ENCODE measurements at places on chromosomes 16 and 17.

DNA sequence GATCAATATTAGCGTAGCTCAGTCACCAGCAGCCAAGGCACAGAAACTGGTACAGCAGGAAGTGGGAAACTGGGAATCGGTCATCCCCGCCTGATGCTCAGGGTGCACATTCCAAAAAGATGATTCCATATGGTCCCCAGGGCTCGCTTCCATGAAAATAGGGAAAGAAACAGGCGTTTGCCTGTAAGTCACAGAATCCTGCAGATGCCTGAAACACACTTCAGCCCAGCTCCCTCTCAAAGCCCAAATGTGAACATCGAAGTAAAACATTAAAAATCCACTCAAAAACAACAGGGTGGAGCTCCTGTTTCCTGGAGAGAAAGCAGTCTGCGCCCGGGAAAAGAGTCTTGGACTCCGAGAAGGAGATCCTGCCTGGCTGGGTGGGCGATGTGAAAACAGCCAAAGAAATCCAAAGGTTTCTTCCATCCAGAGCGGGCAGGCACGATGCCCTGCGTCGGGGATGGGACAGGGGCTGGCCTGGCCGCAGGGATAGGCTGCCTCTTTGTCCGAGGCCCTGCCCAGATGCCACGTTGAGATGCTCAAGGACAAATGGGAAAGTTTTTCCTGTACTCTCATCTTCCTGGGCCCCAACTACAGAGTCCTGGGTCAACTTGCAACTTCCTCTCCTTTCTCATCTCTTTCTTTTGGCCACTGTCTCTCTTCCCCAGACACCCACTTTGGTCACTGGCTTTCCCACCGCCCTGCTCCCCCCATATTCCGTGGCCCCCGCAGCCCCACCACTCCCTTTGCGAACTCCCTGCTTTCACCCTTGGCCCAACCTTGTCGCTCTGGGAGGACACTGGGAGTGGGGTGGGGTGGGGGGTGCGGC lies 743 bp downstream of the WIPI1 start:
- no peak for DNase-seq

DNA sequence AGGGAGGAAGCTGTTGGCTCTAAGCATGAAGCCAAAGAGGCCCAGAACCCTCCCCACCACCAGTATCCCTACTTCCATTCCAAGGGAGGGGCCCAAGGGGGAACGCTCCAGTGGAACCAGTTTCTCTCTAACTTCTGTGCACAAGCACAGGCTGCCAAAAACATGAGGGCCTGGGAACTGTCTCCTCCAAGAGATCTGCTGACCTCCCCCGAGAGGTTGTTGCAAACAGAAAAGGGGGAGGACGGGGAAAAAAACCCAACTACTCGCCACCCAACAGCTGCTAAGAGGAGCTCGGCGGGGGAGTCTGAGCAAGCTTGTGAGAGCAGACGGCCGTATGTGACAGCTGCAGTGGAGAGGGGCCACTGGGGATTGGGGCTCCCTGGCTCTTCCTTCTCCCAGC lies 15.7 kb upstream of the SLC35B1 start:
- DNase-seq, result no peak

DNA sequence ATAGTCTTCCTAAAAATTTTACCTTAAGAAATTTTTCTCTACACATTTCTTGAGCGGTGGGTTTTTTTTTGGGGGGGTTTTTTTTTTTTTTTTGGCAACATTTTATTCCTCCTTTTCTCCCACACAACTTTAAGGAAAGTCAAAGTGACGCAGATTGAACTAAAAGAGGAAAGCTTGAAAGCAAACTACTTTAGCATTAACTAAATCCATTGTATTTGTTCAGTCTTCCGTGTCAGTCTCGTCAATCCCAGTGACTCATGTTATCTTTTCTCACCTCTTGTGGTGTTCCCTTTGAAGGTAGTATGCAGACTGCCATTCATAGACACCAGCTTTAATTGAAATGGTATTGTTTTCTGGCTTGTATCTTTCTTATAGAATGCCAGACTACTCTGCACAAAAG lies 39.3 kb downstream of the TADA2A start:
- no peak for DNase-seq

DNA sequence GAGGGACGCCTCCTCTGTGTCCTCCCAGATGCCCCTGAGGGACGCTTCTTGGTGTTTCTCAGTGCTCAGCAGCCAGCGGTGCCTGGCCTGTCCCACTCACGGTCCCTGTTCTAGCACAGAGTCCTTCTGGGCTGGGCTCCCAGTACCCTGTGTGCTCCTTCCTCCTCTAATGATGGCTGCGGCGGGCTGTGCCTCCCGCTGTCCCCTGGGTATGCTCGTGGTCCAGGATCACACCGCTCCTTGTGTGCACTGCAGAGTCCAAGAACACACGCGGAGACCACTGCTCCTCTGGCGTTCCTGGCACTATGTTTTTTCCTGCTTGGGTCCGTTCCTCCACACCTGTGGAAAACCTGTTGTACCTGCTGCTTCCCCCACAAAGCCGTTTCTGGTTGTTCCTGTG lies 15.1 kb upstream of the IRF8 start:
- DNase-seq, result no peak

DNA sequence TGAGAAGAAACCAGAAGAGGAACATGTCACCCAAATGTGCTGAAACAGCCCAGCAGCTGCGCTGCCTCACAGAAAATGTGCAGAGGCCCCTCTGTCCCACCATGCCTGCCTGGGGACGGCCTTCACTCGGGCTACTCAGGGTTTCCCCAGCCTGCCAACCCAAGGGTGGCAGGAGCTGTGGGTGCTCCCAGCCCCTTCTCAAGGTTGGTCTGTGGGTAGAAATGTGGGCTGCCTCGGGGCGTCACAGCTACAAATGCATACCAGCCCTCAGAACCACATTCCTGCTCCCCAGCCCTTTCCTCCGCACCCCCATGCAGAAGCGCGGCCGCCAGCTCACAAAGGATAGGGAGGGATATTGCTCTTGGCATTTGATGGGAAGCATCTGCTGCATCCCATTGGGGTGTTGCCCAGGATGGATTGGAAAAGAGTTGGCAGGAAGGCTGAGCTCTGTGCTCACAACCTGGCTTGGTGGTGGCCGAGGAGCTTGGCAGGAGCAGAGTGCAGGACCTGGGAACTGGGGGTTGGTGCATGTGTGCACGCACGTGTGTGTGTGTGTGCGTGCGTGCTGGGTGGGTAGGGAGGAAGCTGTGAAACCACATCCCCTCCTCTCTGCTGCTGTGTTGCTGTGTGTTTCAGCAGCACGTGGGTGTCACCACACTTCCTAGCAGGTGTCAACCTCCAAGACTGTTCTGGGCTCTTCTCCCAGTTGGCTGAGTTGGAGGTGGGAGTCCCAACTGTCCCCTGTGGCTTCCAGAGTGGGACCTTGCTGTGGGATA lies 304.4 kb downstream of the SEC14L1 start:
- DNase-seq, result peak; percentile 89

DNA sequence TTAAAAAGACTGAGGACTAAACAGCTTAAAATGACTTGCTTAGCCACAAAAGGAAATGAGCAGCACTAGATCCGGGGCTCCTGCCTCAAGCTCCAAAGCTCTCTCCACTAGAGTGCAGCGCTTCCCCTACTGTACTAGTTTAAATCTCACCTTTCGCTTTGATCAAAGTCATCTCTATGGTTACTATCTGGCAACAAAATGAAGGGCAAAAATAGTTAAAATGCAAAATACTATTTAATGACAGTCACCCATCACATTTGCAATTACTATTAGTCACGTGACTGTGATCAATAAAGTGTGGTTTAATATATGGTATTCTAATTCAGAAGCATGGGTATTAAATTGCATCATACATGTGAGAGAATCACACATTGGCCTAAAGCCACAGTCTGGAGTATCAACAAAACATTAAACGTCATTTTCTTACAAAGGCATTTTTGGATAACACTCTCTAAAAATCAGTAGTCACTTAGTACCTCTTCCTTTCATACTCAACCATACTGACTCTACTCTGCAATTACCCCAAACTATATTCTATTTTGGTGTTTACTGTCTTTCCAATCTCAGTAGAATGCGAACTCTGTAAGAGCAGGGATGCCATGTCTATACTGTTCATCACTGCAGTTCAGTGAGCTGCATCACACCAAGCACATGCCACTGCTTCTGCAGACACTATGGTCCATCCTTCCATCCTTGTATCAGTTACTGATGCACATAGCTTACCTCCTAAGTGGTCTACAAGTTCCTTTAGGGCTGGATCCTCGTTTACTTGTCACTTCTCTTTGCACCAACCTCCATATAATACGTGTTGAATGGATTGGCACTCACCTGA lies 6.2 kb downstream of the PSMD12 start:
- peak; percentile 60 for DNase-seq

GRCh38 chr16:2953706-2954627 lies 10.1 kb upstream of the KREMEN2 start:
- no peak for DNase-seq

DNA sequence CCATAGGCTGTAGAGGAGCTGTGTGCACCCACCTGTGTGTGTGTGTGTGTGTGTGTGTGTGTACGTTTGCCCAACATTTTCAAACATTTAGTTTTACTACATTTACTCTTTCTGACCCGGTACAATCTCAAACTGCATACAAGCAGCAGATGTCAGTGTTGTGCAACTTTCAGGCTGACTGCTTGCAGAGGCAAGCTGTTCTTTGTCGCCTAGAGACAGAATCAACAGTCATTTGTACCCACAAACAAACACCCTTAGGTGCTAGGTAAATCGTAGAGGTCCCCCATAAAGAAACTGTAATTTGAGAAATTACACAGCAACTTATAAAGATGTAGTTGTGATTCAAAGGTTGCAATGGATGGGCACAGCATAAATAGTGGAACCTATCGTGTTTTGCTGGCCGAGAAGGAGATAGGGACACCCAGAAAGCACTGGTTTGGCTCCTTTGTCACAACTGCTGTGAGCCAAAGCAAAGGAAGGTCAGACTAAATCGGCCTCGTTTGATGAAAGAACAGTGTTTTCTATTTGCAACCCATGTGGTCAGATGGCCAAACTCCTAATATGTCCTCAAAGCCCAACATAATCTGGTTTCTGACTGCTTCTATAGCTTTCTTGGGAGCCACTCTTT lies 478.4 kb downstream of the TOX3 start:
- no peak for DNase-seq

GRCh38 chr16:89341697-89342694 lies 124.5 kb downstream of the ZNF778 start:
- DNase-seq, result no peak

GRCh38 chr16:27341549-27341948 lies 27.8 kb downstream of the IL4R start:
- no peak for DNase-seq

GRCh38 chr16:67077871-67078270 lies 31.9 kb upstream of the PHAF1 start:
- no peak for DNase-seq

GRCh38 chr17:79715098-79715942 lies 15.4 kb upstream of the ENPP7 start:
- DNase-seq, result no peak

DNA sequence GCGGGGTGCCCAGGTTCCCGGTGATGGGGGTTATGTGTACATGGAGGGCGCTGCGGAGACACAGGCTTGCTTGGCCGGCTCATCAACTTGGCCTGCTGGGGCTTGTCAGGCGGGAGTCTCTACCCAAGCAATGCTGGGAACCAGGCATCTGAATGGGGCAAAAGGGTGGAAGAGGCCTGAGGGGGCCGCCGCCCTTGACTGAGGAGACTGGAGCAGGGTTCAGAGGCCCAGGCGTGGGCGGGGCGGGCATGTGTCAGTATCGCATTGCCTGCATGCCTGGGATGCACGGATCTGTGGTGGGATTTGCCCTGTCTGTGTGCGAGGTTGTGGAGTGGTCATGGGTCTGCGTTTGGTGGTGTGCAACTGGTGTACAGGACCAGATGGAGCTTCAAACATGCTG lies 21.1 kb downstream of the ARHGAP23 start:
- DNase-seq, result no peak

DNA sequence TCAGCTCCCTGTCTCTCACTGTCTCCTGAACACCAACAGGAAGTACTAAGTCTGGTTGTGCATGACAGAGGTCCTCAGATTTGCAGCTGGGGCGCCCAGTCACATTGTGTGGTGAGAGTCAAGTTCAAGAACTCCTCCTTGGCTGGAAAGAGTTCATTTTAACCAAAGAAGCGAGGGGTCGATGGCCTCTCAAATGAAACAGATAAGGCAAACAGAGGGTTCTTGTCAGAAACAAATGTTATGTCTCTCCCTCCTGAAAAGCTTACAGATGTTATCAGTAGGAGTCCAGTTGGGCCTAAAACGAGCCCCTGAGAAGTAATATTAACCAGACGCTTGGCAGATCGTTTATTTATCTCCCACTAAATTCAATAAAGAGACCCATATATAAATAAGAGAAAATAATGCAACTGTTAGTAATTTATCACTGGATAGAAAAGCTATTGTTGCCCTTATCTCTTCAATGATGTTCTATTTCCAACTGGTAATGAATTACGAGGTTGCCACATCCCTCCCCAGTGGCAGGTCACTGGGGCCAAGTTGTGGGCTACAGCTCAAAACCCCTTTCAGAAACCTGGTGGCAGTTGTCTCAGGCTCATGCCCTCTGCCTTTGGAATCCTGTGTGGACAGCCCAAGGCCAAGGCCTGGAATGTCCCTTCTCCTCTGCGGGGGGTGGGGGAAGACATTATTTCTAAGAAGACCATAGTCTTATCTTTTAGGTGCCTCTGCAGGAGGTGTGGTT lies 307.5 kb upstream of the DYNLRB2 start:
- DNase-seq, result no peak

DNA sequence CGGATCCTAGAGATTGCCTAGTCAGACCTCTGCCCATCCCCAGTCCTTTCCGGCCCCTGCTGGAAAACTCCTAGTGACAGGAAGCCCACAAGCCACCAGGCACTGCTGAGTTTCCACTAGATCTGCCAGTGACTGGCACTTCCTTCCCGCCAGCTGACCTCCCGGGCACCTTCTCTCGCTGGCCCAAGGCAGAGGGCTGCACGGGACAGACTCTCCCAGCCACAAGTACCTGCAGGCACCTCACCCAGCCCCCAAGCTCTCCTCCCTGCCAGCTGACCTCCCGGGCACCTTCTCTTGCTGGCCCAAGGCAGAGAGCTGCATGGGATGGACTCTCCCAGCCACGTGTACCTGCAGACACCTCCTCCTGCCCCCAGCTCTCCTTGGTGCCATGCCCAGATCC lies 66.3 kb upstream of the DOC2B start:
- DNase-seq, result no peak

DNA sequence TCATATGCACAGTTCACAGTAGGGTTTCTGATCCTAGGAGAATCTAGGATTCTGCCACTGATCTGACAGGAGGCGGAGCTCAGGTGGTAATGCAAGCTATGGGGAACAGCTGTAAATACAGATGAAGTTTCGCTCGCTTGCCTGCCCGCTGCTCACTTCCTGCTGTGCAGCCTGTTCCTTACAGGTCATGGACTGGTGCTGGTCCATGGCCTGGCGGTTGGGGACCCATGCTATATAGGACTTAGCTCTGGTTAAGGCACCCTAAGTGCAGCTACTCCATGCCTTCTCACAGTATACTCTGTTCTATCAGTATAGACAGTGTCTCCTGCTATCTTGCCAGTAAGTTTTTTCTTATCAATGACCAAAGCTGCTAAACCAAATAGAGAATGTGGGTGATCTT lies 2.4 kb downstream of the MPHOSPH6 start:
- no peak for DNase-seq

GRCh38 chr17:73343168-73343634 lies 31.4 kb upstream of the CDC42EP4 start:
- DNase-seq, result no peak

GRCh38 chr17:46977348-46977747 lies 1.7 kb downstream of the RPRML start:
- peak; percentile 10 for DNase-seq

GRCh38 chr17:49990921-49991320 lies 4.1 kb downstream of the DLX3 start:
- DNase-seq, result no peak
